ENCODE measurements at places on chromosomes 6 and 20. TPM values are rescaled to one million over a fixed set of nuclear protein-coding genes. Genes with fewer than 3 reads are reported as not detected.

Gene PNLDC1
- total RNA-seq = not detected

Gene MATN4
- total RNA-seq = not detected

Gene SLC22A3
- 0.10 TPM for total RNA-seq

Gene SDC4
- total RNA-seq = 42.4 TPM

Gene PKIB
- 4.1 TPM for total RNA-seq
